ENCODE measurements at places on chromosomes 5 and 9. TPM values are rescaled to one million over a fixed set of nuclear protein-coding genes. Genes with fewer than 3 reads are reported as not detected.
A peak's percentile ranks its signal among the peaks of the same experiment; 100 is the strongest.

DNA sequence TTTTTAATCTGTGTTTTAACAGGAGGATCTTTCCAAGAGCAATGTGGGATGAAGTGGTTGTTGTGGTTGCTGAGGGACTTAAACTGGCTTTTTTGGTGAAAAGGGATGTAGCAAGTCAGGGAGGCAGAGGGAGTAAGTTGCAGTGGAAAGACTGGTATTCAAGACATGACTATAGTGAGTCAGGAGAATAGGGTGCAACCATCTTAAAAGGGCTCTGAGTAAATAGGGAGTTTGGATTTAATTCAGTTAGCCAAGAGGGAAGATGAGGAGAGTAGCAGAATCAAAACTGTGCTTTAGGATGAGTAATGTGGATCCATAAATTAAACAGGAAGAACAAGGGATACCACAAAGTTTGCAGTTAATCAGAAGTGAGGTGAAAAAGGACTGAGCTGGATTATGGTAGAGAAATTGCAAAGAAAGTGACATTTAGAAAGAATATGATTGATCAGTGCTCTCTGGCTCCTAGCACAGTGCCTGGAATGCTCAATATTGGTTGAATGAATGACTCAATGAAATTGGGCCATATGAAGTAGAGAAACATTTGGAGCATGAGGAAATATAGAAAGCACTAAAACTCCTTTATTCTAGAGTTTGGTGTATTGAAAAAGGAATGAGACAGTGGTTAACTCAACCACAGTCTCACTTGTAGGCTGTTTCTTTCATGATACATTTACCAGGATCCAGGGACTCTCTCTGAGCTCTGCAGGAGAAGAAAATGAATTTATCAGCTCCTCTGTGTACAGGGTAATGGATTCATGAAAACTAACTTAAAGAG is 5.1 kb downstream of the POLR3G start:
- DNase-seq = no peak

DNA sequence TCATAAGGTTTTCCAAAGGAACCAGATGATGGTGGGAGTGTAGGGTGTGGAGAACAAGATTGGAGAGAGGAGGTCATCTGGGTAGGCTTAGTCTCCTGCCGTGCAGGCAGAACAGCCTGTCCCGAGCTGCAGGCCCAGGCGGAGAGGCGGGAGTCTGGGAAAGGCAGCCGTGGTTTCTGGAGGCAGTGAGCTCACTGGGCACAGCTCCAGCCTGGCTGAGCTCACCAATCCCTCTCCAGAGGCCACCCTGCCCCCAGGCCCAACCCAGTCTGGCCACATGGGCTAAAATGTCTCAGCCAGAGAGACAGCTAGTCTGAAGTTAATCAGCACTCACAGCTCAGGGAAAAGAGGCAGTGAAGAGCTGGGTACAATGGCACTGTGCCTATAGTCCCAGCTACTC is 12.3 kb downstream of the P4HA2 start:
- DNase-seq = no peak

Gene PCDHGB5
- not detected for total RNA-seq

DNA sequence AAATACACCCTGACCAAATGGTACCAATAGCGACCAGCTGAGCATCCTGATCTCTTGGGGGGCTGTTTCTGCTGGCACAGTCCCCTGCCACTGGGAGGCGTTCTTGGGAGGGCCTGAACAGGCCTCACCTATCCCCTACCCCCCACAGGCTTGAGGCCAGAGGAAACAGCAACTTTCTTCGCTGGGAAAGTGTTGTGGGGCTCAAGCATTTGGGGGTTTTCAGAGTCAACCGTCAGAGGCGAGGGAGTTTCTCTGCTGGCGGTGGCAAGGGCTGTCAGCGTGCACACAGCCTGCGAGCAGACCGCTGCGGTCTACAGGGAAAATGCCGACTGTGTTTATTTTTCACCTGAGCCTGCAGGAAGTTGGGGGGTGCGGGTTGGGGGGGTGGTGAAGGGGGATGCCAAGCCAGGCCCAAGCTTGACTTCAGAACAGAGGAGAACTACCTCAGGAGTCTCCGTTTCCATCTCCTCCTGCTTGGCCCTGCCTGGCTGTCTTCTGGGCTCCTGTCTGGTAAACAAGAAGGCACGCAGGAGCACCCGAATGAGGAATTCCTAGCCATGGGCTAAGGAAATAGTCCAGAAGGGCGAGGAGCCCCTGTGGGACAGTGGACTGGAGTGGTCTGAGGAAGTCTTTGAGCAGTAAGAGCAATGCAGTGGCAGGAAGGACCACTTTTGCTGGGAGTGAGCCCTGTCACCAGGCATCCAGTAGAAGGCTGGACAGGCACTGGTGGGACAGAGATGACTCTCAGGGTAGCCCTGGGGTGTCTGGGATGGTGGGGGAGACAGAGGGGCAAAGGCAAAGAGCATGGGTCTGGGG is 18.1 kb downstream of the TCF7 start:
- DNase-seq = peak; percentile 67

Gene MYOZ3
- total RNA-seq = not detected

DNA sequence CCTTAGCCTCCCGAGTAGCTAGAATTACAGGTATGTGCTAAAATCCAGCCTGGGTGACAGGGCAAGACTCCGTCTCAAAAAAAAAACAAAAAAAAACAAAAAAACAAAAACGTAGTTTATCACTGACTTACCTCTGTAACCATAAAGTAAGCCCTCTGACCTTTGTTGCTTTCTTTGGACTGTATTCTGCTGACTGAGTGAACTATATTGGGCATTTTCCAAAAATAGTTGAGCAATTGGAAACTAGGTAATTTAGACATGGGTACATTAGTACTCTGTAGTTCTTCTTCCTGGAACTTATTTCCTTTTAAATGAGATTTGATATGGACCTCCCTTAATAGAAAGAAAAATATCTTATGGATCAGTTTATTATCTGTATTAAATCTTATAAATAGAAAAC is 66.6 kb downstream of the ANKHD1 start:
- no peak for DNase-seq

DNA sequence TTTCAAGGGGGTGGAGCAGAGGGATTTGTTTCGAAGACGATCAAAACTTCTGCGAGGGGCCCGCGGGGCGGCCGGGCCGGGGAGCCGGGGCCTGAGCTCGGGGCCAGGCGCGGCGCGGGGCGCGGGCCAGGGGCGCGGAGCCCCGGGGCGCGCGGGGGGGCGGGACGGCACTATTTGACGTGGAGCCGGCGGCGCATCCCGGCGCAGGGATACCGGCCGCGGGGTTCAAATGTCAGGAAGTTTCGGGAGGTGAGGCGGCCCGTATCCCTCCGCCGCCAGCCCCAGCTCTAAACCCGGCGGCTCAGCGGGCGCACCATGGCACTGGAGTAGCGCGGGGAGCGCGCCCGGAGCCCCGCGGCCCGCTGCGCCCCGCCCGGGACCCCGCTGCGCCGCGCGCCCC is at the start of gene LMX1B:
TSS of gene LMX1B (plus strand) at position 278 of the 400 bp plus-strand sequence. CDS start 522 bp downstream, outside the sequence.
- no peak for DNase-seq

Gene CYLC2
- total RNA-seq = not detected

Gene FOXD4L6
- not detected for total RNA-seq
